ENCODE measurements at places on chromosomes 1 and 21.

GRCh38 chr1:47842228-47842919 is 154.8 kb downstream of the TRABD2B start:
- no peak for DNase-seq

GRCh38 chr1:3692598-3692997 is 40.3 kb downstream of the TP73 start:
- no peak for DNase-seq

GRCh38 chr21:45388611-45389296 is 16.2 kb upstream of the COL18A1 start:
- no peak for DNase-seq

GRCh38 chr1:164891615-164892014 is 332.6 kb downstream of the PBX1 start:
- DNase-seq = no peak

DNA sequence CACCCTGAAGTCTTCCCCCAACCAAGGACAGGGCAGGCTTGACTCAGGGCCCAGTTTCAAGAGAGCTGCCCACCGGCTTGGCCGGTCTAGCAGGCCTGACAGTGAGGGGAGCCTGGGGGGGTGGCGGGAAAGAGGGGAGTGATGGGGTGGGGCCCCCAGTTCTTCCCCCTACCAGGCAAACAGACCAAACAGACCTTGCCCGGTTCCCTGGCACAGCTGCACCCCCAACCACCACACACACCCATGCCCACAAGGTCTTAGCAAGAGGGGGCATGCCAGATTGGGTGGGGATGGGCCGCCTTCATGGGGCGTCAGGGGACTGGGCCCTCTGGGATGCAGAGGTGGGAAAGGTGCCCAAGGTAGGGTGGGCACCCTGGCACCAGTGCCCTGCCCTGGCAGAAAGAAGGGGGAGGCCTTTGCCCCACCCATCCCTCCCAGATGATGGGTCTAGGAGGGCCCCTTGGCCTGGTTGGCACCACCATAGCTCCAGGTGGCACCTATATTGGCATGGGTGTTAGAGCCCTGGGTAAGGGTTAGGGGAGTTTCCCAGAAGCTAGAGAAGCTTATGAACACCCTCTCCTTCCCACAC is 8.9 kb downstream of the ZBTB7B start:
- DNase-seq = no peak

- no peak for DNase-seq
Measured at GRCh38 chr1:6163191-6163972, 16.7 kb downstream of the CHD5 start.

- DNase-seq = no peak
Measured at GRCh38 chr1:202233804-202234203, 40.2 kb downstream of the LGR6 start.

DNA sequence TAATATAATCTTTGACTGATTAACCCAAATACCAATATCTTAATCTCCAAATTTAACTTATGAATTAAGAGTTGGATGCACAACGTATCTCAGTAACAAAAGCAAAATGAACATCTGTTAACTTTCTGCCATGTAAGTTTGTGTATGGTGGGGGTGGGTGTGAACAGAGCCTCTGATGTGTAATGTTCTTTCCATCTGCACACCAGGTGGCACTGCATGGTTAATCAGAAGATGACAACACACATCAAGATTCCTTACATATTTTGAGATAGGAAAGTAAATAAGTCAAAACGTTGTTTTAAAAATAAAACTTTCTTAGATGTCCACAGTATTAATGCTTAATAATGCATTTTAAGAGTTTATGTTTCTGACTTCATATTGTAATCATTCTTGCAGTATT is 251.9 kb downstream of the DPYD start:
- DNase-seq = no peak

DNA sequence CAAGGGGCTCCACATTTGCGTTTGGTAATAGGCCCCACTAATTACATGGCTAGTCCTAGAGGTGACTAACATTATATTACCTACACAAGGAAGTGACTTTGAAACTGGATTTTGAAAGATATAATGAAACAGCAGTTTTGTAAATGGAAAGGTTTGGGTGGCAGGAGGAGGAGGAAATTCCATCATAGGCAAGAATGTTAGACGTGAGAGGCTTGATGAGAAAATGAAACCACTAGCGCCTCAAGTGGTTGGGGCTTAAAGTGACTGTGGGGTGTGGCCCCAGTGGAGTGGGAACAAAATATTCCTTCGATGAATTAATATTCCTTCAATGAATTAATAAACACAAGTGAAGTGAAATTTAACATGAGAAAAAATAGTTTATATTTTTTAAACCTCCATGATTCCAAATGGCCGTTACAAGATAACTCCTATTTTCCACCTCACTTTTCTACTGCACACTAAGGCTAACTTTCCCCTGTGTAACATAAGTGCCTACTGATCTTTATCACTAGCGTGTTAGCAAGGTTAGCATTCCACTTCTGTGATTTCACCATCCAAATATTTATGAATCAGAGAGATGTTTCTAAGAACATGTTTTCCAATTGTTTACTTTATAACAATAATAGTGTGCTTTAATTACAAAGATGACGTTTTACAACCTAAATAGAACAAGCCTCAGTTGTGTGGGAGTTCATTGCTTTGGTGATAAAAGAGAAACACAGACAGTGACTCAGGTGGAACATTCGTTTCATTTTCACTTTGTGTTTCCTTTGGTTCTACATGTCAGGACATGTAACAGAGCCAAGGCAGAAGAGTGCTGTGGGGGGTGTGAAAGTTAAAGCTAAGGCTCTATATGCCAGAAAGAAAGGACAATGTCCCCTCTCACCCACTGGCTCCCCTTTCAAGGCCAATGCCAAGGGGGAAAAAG is 12.5 kb upstream of the ATF3 start:
- DNase-seq = peak; percentile 92

GRCh38 chr1:217602380-217602779 is 28.5 kb downstream of the GPATCH2 start:
- DNase-seq = no peak

DNA sequence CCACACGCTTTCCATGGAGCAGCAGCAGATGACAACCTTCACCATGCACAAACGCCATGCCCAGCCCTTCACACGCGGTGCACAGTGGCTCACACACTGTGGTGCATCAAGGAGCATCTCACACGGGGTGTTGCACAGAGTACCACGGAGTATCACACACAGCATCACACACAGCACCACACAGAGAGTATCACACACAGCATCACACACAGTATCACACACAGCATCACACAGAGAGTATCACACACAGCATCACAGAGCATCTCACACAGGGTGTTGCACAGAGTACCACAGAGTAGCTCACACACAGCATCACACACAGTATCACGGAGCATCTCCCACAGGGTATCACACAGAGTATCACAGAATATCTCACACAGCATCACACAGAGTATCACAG is 122.2 kb upstream of the RAB4A start:
- DNase-seq = no peak

- DNase-seq = no peak
Measured at GRCh38 chr1:3141129-3141528, 72.1 kb downstream of the PRDM16 start.

DNA sequence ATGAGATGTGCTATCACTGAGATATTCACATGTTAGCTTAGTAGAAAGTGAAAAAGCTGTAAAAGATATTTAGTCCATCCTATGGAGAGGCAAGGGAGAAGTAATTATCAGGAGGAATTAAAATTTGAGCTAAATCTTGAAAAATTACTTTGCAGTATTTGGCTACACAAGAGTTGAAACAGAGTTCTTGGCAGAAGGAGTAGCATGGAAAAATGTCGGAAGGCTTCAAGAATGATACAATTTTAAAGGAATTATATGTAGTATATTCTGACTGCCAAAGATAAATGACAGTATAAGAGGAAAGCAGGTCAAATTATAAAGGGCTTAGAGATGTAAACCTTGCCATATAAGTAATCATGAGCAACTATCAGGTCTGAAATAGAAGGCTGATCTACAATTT is 518.9 kb downstream of the BRINP3 start:
- DNase-seq = no peak

GRCh38 chr1:178066908-178067614 is 26.8 kb upstream of the RASAL2 start:
- DNase-seq = peak; percentile 90

- no peak for DNase-seq
Measured at GRCh38 chr1:73626326-73626725, 571.6 kb downstream of the LRRIQ3 start.

DNA sequence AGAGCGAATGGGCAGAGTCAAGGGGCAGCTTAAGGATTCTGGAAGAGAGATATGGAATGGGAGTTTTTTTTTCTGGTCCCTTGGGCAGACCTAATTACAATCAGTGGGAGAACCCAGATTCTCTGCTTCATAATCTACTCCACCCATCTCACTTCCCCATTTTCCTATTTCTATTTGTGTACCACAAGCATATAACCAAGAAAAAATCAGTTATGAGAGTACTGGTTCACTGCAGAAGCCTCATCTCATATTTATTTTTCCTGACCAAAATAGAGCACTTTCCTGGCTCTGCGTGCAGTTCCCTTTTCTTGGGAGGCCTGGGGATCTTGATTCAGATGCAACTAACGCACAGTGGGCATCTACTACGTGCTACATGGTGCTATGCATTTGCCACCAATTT is 82.2 kb upstream of the SLFNL1 start:
- peak; percentile 11 for DNase-seq

DNA sequence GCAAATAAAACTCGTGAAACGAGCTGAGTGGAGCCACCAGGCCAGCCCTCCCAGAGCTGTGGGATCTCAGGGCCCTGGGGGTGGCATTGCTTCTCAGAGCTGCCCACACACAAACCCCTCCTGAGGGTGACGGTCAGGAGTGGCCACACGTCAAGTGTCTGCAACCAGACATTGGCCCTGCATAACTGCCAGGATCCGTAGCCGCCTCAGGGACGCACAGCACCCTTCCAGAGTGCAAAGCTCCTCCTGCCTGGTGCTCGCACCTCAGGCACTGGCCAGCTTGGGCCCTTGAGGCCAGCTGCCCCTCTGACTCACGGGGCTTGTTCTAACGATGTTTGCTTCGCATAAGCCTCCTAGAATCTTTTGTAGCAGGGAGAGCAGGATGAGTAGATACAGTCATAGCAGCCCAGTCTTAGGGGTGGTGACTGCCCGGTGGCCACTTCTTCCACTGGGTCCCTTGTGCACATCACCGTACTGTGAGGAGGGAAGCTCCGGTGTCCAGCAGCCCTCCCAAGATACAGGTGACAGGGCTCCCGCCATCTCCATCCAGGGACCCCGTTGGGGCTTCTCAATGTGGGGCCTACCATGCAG is 5.0 kb downstream of the WNT3A start:
- DNase-seq = no peak

- no peak for DNase-seq
Measured at GRCh38 chr1:214068979-214069378, 81.2 kb downstream of the PROX1 start.

GRCh38 chr1:87119541-87120140 is 205.2 kb downstream of the HS2ST1 start:
- DNase-seq = peak; percentile 39

DNA sequence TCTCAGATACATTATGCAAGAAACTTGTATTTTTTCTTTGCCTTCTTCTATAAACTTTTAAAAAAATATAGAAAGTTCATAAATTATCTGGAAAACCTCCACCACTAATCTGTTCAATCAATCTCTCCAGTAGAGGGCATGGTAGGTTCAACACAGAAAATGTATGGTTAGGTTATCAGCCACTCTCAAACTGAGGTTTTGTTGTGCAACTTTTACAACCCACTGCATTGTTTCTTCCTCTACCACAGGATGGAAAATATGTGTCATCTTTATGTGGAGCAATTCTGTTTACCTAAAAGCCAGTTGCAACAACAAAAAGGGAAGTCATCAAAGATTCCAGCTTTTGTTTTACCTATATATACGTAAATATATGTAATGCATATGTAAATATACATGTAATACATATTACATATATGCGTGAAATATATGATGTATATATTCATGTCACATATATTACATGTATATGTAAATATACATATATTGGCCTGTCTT is 3.0 kb upstream of the RGS2 start:
- DNase-seq = peak; percentile 96

DNA sequence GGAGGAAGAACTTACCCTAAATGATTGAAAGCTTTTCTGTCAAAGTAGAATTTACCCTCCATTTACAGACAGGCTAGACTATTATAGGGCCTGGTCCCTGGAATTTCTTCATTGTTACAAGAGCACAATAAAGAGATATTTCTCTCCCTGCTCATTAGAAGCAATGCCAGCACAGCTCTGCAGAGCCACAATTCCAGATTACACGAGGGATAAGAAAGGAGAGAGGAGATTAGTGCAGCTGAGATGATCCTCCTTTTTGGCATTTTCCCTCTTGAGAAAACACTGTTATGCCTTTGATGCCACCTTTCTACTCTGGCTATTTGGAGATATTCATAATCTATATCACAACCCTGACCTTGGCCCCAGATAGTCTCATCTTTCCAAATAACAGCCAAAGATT is 1119.5 kb upstream of the TMPRSS15 start:
- DNase-seq = no peak

DNA sequence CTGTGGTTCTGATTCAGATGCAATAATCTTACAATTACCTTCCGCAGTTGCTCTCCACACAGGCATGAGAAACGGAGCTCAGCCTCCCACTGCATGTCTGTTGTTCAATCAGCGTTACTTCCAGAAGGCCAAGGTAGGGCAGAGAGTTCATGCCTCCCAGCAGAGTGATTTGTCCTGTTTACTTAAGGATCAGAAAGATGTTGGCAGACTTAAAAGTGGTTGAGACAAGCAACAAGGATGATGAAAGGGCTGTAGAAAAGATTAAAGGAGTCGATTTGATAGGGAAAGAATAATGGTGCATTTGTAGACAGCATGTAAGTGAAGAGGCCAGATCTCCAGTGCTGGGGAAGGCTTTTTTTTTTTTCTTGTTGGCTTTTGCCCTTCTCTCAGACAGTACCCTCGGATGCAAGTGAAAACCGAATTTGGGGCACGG is 26.6 kb downstream of the ARMH1 start:
- no peak for DNase-seq

GRCh38 chr1:182643699-182644098 is 39.5 kb upstream of the RGS16 start:
- no peak for DNase-seq

DNA sequence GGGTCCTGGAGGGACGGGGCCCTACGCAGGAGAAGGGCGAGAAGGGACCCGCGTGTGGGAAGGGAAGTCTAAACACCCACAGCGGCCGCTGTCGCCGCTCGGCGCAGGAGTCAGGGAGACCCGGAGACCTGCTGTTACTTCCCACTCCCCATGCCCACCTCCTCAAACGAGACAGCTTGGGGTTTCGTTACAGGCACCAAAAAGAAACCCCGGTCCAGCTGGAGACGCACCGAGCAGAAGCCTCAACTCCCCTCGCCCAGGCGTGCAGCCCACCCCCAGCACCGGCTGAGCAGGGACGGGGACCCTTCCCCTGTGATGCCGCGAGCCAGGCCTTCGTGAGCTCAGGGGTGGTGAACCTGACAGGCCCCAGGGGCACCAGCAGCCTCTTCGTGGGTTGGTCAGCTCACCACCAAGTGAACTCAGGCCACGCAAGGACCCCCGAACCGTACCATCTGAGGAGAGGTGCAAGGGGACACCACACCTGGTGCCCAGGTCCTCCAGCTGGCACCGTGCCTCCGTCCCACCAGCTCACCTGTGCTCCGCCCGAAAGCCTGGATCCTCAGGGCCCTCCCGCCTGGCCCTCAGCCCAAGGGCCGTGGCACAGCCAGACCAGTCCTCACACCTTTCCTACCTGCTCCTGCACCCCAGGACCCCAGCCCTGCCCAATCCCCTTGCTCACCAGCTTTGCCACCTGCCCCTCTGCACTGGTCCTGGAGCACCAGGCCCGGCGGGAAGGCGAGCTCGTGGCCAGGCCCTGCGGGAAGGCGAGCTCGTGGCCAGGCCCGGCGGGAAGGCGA is 5.0 kb downstream of the SDF4 start:
- no peak for DNase-seq

Data from suppressor macrophage treated with lipopolysaccharide for 4 hours (primary cell).